ENCODE measurements at places on chromosomes 16 and 17.

DNA sequence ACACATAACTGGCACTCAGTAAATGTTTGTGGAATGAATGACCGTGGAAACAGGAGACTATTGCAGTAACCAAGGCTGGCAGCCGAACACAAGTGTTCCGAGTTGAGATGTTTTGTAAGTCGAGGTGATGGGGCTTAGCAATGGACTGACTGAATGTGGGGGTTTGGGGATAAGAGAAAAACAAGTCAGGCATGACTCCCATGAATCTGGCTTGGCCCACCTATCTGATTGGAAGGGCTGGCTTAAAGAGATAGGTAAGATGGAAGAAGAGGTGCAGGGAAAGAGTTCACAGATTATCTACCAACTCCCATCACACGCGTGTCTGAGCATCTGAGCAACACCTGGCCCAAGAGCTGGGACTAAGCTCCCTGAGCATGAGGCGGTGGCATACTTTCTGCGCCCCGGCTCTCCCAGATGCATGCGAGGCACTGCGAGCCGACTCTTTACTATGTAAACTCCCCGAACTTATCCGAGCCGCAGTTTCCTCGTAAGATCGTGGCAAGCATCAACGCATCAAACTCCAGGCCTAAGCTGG is 539 bp downstream of the IFT20 start:
- DNase-seq: no peak

- no peak for DNase-seq
Measured at GRCh38 chr16:64162613-64163375, 959.1 kb downstream of the CDH11 start.

DNA sequence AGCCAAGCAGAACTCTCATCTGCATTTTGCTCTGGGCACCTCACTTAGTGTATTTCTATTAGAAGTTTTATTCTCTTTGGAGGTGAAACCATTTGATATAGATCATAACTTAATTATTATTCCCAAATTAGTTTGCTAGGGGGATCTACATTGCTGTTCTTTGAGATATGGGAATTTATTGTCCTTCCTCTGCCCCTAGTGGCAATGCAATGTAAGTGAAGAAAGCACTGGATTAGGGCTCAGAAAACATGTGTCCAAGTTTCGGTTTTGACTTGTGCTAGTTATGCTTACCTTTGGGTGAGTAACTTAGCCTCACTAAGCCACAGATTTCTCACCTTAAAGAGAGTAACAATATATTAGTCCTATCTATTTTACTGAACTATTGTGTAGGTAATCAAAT is 2.9 kb downstream of the KRT39 start:
- peak; percentile 15 for DNase-seq

- peak; percentile 96 for DNase-seq
Measured at GRCh38 chr17:75832164-75832651, 12.0 kb downstream of the UNC13D start.

- no peak for DNase-seq
Measured at GRCh38 chr16:86869288-86870022, 291.1 kb downstream of the FOXL1 start.

GRCh38 chr16:11076259-11077018 is 132.1 kb downstream of the CLEC16A start:
- no peak for DNase-seq

DNA sequence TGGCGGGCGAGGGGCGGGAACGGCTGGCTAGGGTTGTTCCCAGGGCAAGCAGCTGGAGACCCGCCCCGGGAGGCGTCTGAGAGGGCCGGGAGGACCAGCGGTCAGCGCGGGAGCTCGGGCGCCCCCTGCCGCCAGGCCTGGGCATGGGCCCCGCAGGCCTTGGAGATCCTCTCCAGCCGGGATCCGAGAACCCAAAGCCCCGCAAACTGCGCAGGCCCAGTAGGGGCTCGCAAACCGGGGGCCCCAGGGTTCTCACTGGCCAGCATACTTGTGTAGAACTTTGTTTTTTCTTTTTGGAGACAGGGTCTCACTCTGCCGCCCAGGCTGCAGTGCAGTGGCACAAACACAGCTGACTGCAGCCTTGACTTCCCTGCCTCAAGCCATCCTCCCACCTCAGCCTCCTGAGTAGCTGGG is 20.8 kb upstream of the ZNF423 start:
- DNase-seq: peak; percentile 72

DNA sequence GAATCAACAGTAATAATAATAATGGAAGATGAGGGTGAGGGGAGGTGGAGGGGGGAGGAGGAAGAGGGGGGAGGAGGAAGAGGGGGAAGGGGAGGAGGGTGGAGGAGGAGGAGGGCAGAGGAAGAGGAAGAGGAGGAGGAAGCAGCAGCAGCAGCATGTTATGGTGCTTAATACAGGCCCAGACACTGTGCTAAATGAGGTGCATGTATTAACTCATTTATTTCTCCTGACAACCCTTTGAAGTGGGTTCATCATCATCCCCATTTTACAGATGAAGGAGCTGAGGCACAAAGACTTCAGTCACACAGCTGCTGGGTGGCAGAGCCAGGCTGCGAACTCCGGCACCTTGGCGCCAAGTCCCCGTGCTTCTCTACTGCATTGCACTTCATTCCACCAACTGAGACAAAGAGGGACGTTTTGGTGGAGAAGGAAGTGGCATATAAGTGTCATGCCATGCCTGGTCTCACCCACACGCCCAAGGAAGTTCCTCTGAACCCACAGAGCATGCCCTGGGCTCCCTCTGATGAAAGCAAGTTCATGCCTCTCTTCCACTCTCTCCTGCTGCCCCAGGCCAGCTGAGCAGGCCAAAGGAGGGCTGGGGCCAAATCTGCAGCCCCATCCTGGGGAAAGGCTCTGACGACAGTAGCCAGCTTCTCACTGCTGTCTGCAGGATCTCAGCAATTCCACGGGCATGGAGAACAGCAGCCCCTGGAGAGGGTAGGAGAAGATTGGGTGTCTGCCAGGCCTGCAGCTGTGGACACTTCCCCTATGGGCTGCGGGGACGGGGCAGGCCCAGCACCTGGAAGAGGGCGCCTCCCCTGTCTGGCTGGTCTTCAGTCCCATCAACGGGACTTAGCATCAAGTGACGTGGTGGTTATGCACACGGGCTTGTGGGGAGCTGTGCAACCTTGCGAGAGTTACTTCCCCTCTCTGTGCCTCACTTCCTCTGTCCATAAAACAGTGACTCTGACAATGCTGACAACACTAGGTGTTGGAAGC is 21.8 kb downstream of the XYLT1 start:
- no peak for DNase-seq

- no peak for DNase-seq
Measured at GRCh38 chr17:49554694-49555494, 20.8 kb upstream of the NXPH3 start.

DNA sequence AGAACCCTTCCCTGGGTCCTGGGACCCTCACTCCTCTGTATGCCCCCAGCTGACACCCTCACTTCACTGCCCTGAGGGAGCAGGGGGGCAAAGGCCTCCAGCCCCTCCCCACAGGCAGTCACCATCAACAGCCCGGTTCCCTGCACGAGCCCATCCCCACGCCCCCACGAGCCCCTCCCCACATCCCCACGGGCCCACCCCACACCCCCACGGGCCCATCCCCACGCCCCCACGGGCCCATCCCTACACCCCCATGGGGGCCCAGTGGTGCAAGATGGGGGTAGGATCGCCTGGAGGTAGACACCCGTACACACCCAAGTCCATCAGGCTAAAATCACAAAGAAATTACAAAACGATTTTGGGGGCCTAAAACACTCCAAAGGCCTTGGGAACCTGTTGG is 42.3 kb downstream of the LMF1 start:
- DNase-seq: no peak

- no peak for DNase-seq
Measured at GRCh38 chr17:38428643-38429371, 543 bp downstream of the ARHGAP23 start.

GRCh38 chr16:29806099-29806579 is at the start of gene MAZ:
Gene MAZ, plus strand, starts transcription at chr16:29806529. Its CDS starts 173 bp downstream, at chr16:29806702.
- DNase-seq: peak; percentile 89
